ENCODE measurements at places on chromosomes 3 and 15.

DNA sequence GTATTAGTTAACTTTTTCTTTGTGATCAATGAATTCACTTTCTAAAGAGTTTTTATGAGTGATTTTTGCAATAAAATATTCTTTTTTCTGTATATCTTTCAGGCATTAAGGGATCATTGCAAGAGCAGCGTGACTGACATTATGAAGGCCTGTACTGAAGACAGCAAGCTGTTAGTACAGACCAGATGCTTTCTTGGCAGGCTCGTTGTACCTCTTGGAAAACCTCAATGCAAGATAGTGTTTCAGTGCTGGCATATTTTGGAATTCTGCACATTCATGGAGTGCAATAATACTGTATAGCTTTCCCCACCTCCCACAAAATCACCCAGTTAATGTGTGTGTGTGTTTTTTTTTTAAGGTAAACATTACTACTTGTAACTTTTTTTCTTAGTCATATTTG, 24.4 kb downstream of the SELENOT start:
- DNase-seq, result no peak

GRCh38 chr15:60999771-61000170, 229.3 kb downstream of the RORA start:
- DNase-seq, result no peak

DNA sequence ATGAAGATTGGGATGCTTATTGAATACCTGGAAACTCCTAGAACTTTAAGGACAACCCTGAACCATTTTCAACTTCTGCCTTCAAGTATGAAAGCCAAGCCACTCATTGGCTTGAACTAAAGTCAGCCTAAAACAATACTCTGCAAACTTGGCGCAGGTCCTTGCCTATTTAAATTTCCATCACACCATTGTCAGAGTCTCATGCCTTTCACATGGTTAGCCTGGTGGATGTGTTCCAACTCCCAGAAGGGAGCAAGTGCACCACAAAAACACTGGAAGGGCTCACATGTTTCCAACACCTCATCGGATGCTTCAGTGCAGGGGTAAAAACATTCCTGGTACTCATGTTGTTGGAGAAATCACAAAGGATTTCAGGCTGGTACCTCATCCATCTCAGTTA, 511.6 kb upstream of the MDFIC2 start:
- no peak for DNase-seq

GRCh38 chr3:59979542-59979941, 929.7 kb upstream of the CFAP20DC start:
- no peak for DNase-seq

GRCh38 chr3:162643245-162643644, 1146.6 kb downstream of the OTOL1 start:
- DNase-seq, result no peak

DNA sequence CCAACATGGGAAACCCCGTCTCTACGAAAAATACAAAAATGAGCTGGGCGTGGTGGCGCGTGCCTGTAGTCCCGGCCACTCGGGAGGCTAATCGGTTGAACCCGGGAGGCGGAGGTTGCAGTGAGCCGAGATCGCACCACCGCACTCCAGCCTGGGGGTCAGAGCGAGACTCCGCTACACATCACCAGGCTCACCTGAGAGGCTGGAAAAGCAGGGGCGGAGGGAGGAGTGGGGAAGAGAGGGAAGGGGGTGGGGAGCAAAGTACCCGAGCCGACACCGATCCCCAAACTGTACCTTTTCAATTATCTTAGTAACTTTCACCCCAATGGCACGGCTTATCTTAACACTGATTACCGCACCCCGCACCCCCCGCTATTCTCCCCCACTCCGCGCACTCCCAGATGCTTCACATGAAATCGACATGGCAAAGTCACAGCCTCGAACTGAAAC, 46.4 kb upstream of the SYNM start:
- DNase-seq, result no peak

- DNase-seq, result no peak
Measured at GRCh38 chr15:49225572-49226281, 55.7 kb downstream of the GALK2 start.

Measured in GM12864 (cell line).